ENCODE measurements at places on chromosomes 3 and 15.

DNA sequence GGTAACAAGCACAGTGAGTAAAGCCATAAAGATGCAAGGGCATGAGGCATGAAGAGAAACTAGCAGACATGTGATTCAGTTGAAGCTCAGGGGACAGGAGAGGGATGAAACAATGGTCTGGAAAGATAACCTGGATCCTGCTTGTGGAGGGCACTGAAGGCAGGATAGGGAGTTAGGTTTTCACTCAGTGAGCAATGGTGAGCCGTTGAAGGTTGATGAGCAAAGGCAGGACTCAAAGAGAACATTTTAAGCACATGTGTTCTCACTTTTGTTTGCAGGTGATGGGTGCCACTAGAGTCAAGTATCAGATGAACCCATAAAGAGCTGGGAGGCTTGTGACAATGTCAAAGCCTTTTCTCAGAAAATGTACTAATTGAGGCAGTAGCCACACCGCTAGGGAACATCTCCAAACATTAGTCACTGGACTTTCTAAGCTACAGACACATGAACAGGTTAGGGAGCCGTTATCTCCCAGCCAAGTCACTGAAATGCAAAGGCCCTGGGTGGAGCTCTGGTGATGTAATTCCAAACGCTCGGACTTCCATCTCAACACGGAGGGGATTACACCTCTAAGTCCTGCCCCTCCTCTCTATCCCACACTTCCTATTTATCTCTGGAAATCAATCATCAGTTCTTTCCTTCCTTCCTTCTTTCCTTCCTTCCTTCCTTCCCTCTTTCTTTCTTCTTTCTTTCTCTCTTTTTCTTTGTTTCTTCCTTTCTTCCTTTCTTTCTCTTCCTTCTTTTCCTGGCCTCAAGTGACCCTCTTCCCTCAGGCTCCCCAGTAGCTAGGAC is 22.7 kb downstream of the KLHL6 start:
- no peak for DNase-seq

- no peak for DNase-seq
Observed at GRCh38 chr3:9870978-9871377, 9.1 kb downstream of the CIDEC start.

DNA sequence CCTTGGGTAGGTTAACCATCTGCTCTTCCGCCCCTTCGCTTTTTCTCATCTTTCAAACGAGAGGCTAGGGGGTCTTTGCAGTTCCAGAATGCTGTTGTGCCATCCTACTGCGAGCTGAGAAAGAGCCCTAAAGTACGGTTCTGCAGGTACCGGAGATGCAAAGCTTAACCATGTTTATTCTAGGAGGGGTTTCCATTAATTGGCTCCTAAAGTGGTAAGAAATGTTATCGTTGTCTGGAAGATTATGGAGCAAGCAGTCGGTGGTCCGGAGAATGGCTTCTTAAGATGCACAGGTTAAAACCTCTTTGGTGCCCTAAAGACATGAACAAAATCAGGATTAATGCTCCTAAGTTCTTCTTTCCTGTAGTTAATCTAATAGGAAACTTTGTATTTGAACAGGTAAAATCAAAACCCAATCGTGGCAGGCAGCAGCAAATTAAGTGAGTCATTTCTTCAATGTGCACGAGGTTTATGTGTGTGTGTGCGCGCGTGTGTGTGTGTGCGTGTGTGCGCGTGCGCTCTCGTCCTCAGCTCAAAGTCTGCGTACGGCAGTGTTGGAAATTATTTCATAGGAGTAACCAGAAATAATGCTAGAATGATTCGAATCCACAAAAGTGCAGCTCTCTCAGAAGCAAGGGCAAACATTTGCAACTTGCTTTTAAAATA is 772 bp downstream of the FAM81A start:
- DNase-seq: no peak

GRCh38 chr3:42371776-42372175 is 38.6 kb downstream of the LYZL4 start:
- DNase-seq: no peak

DNA sequence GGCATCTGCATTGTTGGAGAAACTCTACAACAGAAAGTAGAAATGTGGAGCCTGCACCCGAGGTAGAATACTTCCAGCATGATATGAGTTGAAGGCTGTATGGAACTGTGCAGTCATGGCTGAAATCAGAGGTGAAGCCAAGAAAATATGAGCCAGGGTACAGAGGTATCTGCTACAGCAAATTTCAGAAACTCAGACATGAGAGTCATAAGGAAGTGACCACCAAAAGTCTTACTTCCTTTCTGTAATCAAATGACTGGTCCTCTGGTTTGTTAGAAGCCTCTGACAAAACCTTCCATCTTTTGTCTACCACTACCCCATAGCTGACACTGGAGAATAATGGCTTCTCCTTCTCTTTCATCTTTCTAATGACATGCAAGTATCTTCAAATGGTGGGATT is 159.4 kb downstream of the TMEM108 start:
- DNase-seq: no peak
